Aorta (tissue), 5 donors: ENCODE measurements at places on chromosomes 3 and 15. TPM values are rescaled to one million over a fixed set of nuclear protein-coding genes. Genes with fewer than 3 reads are reported as not detected.

DNA sequence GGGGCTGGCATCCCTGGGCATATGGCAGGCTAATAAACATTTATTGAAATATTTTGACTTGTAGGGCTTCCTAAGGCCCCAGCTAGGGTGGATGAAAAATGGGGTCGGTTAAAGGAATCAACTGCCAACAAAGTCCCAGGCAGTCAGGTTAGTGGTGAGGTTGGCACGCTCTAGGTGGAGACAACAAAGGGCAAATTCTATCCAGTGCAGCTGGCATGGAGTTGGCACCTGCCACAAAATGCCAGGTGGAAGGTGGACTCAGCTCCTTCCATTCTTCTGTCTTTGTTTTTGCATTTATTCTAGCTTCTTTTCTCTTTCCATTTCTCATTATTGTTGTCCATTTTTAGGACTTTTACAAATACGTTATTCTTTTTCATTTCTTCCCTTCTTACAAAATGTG lies 31.0 kb downstream of the LCMT2 start:
- no peak for DNase-seq

GRCh38 chr3:10370429-10370828 lies 49.5 kb upstream of the SEC13 start:
- no peak for DNase-seq

- DNase-seq: no peak
Observed at GRCh38 chr3:64638981-64639481, 48.8 kb downstream of the ADAMTS9 start.

DNA sequence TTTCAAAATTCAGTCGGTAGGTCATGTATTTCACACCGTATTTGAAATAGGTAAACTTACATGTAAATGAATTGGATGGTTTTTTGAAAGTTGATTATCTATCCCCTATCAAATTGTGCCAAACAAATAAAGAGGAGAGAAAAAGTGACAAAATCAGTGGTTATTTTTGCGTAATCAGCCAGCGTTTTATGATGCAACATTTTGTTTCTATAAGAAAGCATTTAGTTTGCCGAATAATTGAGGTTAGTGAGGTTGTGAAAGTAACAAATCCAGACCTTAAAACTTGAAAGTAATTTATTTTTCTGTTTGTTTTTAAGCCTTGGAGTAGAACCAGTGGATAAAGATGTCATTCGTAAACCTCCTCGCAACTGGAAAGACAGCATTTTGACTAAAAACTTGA lies 29.3 kb downstream of the ASTE1 start:
- DNase-seq: no peak

DNA sequence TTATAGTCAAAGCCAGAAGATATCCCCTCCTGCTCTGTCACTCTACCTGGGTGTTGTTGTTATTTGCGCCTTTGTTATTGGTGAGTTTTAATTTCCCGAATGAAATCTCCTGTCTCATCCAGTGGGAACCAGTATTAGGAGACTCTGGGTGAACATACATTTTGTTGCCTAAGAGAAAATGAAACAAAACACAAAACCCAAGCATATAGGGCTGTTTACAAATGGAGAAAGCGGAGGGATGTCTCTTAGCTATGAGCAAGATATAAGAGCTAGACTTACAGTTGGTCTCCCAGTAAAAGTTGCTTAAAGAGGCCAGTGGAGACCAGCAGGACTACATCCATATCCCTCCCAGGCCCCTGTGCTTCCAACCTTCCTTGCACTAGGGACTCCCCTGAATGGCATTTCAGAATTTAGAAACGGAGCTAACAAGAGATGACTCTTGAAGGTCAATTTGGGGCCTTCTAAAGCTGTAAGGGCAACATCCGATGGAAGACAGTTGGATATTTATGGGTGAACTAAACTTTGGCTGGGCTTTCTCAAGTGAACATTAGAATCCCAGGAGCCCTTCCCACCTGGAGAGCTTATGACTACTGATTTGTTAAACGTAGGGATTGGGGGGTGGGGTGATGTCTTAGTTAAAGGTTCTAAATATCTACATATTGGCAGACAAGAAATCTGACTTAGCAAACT lies 2.7 kb downstream of the EOMES start:
- DNase-seq: no peak

GRCh38 chr3:66376568-66376967 lies 124.3 kb downstream of the LRIG1 start:
- no peak for DNase-seq

Gene KATNBL1
- 64.5 TPM for total RNA-seq

Gene ITIH4
- total RNA-seq: 55.4 TPM

- no peak for DNase-seq
Observed at GRCh38 chr15:74038707-74039655, 43.4 kb downstream of the GOLGA6A start.

- DNase-seq: no peak
Observed at GRCh38 chr3:104005815-104006214, 1360.9 kb upstream of the ALCAM start.

GRCh38 chr3:69838696-69839515 lies 99.6 kb downstream of the MITF start:
- DNase-seq: no peak

- DNase-seq: no peak
Observed at GRCh38 chr3:98763819-98764418, 779 bp downstream of the ST3GAL6 start.

Gene GOLGA6B
- not detected for total RNA-seq

DNA sequence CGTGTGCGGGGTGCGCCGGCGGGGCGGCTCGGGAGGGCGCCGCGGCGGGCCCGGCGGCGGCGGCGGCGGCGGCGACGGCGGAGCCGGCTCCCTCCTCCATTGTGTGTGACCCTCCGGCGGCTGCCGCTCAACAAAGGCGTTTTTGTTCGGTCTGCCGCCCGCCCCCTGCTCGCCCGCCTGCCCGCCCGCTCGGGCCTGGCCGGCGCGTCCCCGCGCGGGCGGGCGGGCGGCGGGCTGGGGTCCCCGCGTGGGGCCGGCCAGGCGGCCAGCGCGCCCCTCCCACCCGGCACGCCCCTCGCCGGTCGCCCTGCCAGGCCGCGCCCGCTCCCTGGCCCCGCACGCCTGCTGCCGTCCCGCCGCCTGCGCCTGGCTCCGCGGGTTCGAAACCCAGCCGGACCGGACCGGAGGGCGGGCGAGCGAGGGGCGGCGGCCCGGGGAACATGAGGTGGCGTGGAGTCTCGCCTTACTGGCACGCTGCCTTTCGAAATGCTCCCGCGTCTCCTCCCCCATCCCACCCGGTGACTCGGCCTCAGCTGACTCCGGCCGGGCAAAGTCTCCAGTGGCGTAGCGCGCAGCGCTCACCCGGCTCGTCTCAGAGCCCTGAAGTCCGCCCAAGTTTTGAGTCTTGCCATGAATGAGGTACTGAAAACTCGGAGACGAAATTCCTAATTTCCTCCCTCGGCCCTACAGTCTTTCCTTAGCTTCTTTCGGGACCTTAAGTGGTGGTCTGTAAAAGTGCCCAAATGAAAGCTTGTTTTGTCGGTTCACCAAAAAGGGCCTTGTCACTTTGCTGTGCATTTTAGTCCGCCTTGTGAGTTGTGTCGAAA lies 588 bp downstream of the MAPK6 start:
- DNase-seq: peak; percentile 93

Gene SAMMSON
- 25.6 TPM for total RNA-seq

Gene UQCC5
- 14.0 TPM for total RNA-seq

Gene CCR4
- 0.42 TPM for total RNA-seq

DNA sequence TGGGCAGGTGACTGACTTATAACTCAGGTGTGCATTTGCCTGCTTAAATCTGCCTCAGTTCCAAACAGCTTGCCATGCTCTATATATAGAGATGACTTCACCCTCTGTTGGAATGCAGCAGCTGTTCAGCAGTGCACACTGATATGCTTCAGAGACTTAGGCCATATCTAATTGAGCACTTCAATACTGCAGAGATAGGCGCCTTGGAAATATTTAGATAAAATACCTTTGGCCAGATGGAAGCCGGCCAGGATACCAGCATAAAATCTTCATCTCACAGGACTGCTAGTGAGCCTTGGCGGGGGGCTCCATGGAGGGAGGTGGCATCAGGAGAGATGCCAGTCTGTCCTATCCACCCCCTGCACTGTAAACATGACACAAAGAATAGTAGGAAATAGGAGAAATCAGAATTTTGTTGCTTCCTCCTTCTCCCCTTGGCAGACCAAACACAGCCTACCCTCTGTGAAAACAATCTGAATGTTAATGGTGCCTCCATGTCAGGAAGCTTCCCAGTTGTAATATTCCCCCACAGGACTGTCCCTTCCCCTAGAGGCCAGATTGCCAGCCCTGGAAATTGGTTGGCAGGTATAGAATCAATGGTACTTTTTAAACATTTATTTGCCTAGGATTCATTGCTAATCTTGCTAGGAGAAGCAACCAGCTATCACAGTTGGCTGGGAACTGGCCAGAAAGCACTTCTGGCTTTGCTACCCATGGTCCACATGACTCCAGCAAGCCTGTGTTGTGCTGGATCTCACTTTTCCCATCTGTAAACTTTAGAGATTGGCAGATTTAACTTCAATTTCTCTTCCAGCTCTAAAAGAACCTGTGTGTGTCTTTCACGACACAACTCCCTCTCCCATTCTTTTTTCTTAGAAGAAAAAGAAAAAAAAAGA lies 215.5 kb upstream of the KCNMB2 start:
- no peak for DNase-seq

DNA sequence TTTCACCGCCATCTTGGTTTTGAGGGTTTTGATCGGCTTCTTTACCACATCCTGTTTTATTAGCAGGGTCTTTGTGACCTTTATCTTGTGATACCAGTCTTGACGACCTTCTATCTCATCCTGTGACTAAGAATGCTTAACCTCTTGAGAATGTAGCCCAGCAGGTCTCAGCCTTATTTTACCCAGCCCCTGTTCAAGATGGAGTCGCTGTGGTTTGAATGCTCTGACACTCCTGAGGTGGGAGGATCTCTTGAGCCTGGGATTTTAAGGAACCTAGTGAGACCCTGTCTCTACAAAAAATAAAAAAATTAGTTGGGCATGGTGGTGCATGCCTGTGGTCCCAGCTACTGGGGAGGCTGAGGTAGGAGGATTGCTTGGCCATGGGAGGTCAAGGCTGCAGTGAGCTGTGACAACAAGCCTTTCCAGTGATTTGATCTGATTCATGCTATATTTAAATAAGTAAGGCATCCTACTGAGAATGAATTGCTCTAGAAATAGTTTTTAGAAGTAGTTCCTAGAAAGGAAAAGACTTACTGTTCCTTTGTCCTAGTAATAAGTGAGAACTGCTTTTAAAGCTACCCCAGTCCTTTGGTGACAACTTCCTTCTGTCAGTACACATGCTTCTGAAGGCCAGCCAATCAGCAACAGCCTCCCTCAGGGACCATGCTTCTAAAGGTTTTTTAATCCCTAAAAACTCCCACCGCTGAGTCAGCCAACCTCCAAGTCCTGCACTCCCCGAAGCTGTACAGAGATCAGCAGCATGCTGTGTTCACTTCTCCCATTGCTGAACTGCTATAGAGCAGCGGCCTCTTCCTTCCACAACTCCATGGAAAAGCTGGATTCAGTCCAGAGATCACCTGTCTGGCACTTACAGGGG lies 9.1 kb upstream of the CEMIP start:
- no peak for DNase-seq

- no peak for DNase-seq
Observed at GRCh38 chr3:84136425-84136824, 822.4 kb upstream of the CADM2 start.

Gene IGSF11
- 0.42 TPM for total RNA-seq

GRCh38 chr15:83207009-83207659 lies 489 bp downstream of the HDGFL3 start:
- peak; percentile 87 for DNase-seq

Gene GOLGA8G
- total RNA-seq: not detected

DNA sequence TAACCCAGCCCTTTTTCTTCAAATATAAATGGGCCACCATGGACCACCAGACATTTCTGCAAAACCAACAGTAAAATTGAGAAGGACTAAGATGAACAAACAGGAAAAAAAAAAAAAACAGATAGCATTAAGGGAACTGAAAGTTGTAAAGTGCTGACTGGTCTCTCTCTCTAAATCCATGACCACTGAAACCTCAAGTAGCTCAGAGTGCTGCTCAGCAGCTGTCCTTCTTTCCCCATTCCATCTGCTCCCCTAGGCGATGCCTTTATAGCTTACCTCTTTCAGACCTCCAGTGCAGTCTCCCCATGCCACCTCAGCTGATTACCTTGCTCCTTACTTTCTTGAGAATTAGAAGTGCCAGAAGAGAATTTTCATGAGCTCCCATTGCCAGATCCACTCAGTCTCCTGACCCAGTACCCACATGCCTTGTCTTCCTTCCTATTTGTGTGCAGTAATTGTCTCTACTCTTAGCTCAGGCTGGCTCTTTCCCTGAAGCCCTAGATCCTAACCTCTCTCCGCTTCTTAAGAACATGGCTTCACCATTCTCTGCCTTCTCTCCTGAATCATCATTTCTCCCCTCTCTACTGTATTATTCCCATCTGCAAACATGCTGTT lies 23.9 kb upstream of the XIRP1 start:
- DNase-seq: no peak

GRCh38 chr3:158658889-158659288 lies 13.6 kb downstream of the LXN start:
- DNase-seq: no peak

Gene TM4SF18
- 9.0 TPM for total RNA-seq

- no peak for DNase-seq
Observed at GRCh38 chr3:10925436-10926255, 66.9 kb upstream of the SLC6A1 start.

DNA sequence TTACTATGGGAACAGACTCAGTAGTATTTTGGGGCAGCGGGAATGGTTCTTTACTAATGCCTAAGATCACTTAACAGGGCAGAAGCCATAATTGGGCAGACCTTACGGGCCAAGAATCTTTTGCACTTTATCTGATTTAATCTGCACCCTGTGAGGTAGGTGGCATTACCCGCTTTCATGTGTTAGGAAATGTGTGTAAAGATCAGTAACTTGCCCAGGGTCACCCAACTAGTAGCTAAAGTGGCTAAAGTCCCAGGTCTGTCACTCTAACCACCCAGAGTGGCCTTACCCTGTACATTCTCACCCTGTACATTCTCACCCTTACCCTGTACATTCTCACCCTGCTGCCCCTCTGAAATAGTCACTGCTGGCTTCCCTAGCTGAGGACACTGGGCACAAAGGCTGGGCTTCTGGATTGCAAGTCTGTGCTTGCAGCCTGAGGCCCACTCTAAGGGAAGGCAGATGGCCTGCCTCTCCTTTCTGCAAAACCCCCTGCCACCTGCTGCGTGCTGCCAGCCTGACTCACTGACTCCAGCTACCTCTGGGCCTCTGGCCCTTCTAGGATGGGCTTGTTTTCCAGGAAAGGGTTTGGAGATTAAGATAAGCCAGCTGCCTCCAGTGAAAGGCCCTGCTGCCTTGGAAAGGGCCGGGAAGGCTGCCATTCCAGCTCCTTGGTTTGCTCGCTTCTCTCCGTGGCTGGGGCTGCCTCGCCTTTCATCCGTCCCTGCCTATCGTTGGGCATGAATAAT lies 37.5 kb upstream of the MYZAP start:
- no peak for DNase-seq

- DNase-seq: no peak
Observed at GRCh38 chr3:150082898-150083654, 112.4 kb upstream of the PFN2 start.

- no peak for DNase-seq
Observed at GRCh38 chr3:194579091-194579606, 54.1 kb downstream of the TMEM44 start.

- no peak for DNase-seq
Observed at GRCh38 chr3:178802993-178803693, 266.9 kb downstream of the KCNMB2 start.

GRCh38 chr15:31280046-31280830 lies 46.4 kb upstream of the KLF13 start:
- no peak for DNase-seq
